ENCODE measurements at places on chromosomes 5 and 9. TPM values are rescaled to one million over a fixed set of nuclear protein-coding genes. Genes with fewer than 3 reads are reported as not detected.

STKLD1 gene
- 1.2 TPM for total RNA-seq

OBP2B gene
- total RNA-seq, result not detected

TRIM14 gene
- total RNA-seq, result 78.1 TPM

AK3 gene
- total RNA-seq, result 29.0 TPM

MLLT3 gene
- 73.0 TPM for total RNA-seq

YIPF5 gene
- 37.1 TPM for total RNA-seq

ABCA1 gene
- total RNA-seq, result 0.93 TPM

FAM221B gene
- not detected for total RNA-seq

GPR150 gene
- total RNA-seq, result 1.6 TPM

CDH6 gene
- not detected for total RNA-seq

NDUFS6 gene
- 16.8 TPM for total RNA-seq

ADAMTS16 gene
- total RNA-seq, result not detected

IFNA13 gene
- total RNA-seq, result not detected

C5orf34 gene
- total RNA-seq, result 7.4 TPM

RABGAP1 gene
- 43.5 TPM for total RNA-seq

SLC44A1 gene
- 8.2 TPM for total RNA-seq

GLRA1 gene
- total RNA-seq, result not detected

PANK3 gene
- 49.8 TPM for total RNA-seq

PCDHGB1 gene
- not detected for total RNA-seq

SLC6A7 gene
- not detected for total RNA-seq

PCDHGA12 gene
- total RNA-seq, result 0.22 TPM

GAS1 gene
- total RNA-seq, result 0.29 TPM

HTR1A gene
- not detected for total RNA-seq

TXNDC8 gene
- not detected for total RNA-seq

PCDHB3 gene
- total RNA-seq, result not detected

DYNC2I2 gene
- 6.0 TPM for total RNA-seq

PCSK5 gene
- total RNA-seq, result 22.8 TPM

CTNND2 gene
- not detected for total RNA-seq

ACOT12 gene
- total RNA-seq, result not detected

IL3 gene
- not detected for total RNA-seq

PIP5KL1 gene
- total RNA-seq, result 1.8 TPM

FOXD4L5 gene
- total RNA-seq, result 0.63 TPM

ALDH1B1 gene
- 4.7 TPM for total RNA-seq

WDR38 gene
- not detected for total RNA-seq

CDH18 gene
- total RNA-seq, result not detected

LHX6 gene
- not detected for total RNA-seq

All from naive thymus-derived CD8-positive, alpha-beta T cell (primary cell).